Vein endothelial cell (primary cell): ENCODE measurements at places on chromosomes 6 and 20. TPM values are rescaled to one million over a fixed set of nuclear protein-coding genes. Genes with fewer than 3 reads are reported as not detected.

The MYL9 gene
- total RNA-seq, result 7.6 and 13.1 TPM in 2 replicates

The OOEP gene
- total RNA-seq, result not detected in 2 replicates

The TBX18 gene
- 1.6 and 7.5 TPM in 2 replicates for total RNA-seq

The BNIP5 gene
- total RNA-seq, result not detected in 2 replicates

The C6orf163 gene
- total RNA-seq, result 2.9 and 3.8 TPM in 2 replicates

The ADGRB3 gene
- not detected in 2 replicates for total RNA-seq

The PTCHD4 gene
- 23.5 and 24.5 TPM in 2 replicates for total RNA-seq

The SALL4 gene
- 0.38 and 0.65 TPM in 2 replicates for total RNA-seq

The MCHR2 gene
- total RNA-seq, result not detected in 2 replicates

The ZBTB24 gene
- 8.1 and 8.2 TPM in 2 replicates for total RNA-seq

The TMEM170B gene
- total RNA-seq, result 2.3 and 4.5 TPM in 2 replicates

The GPLD1 gene
- total RNA-seq, result 0.19 and 0.33 TPM in 2 replicates

The RNF217 gene
- 23.4 and 24.2 TPM in 2 replicates for total RNA-seq

The F13A1 gene
- not detected in 2 replicates for total RNA-seq

The LY6G6D gene
- not detected in 2 replicates for total RNA-seq

The SPATA2 gene
- 3.5 and 4.2 TPM in 2 replicates for total RNA-seq

The SLC13A3 gene
- under 0.01 and 0.65 TPM in 2 replicates for total RNA-seq

The AURKA gene
- total RNA-seq, result 18.6 and 43.6 TPM in 2 replicates

The CNR1 gene
- total RNA-seq, result 1.1 and 1.3 TPM in 2 replicates

The SIRPB2 gene
- total RNA-seq, result 4.2 and 4.6 TPM in 2 replicates

The ASIP gene
- total RNA-seq, result not detected in 2 replicates

The OR5V1 gene
- total RNA-seq, result not detected in 2 replicates

The SAMD3 gene
- total RNA-seq, result not detected in 2 replicates

The CPNE1 gene
- total RNA-seq, result 162 and 173 TPM in 2 replicates

The AVP gene
- total RNA-seq, result not detected in 2 replicates

The SLC22A2 gene
- not detected in 2 replicates for total RNA-seq

The OVOL2 gene
- not detected in 2 replicates for total RNA-seq

The PLCG1 gene
- total RNA-seq, result 131 and 146 TPM in 2 replicates

The FAM209B gene
- total RNA-seq, result not detected in 2 replicates

The FOXO3 gene
- 19.8 and 23.5 TPM in 2 replicates for total RNA-seq

The CTCFL gene
- under 0.01 TPM in 1 of 2 replicates, not detected in the other for total RNA-seq

The CPNE5 gene
- 10.1 and 23.5 TPM in 2 replicates for total RNA-seq

The MYBL2 gene
- 24.5 and 28.0 TPM in 2 replicates for total RNA-seq
